T follicular helper cell (primary cell): ENCODE measurements at places on chromosomes 16 and 17.
A peak's percentile ranks its signal among the peaks of the same experiment; 100 is the strongest.

DNA sequence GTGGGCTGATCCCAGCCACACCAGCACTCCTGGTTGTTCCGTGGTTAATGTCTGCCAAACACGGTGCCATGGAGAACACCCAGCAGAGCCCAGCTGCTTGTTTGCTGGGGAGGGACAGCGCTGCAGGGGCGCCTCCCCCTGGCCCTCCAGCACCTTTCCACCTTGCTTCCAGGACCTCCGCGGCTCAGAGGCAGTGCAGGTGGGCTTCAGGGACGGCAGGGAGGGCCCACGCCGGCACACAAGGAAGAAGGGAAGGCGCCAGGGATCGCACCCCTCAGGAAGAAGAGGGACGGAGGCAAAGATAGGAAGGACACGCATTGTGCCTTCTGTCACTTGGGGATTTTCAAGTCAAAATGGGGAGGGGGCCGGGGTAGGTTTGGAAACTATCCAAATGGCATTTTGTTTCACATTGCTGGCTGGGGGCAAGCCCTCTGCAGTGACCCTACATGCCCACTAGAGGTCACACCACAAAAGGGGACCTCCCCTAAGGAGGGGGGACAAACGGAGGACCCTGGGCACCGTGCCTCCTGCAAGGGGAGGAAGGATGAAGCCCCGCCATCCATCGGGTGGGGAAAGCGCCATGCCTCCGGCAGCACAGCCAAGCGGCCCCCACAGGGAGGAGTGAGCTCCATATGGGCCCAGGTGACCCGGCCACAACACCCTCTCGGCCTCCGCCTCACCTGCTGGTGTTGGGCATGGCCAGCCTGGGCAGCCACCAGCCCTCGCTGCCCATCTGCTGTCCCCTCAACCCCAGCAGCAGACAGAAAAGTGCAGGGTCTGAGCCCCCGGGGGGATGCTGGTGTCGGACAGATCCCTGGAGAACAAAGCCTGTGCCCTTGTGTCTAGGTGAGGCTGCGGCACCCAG, 7.5 kb upstream of the C16orf95 start:
- peak; percentile 25 for DNase-seq

DNA sequence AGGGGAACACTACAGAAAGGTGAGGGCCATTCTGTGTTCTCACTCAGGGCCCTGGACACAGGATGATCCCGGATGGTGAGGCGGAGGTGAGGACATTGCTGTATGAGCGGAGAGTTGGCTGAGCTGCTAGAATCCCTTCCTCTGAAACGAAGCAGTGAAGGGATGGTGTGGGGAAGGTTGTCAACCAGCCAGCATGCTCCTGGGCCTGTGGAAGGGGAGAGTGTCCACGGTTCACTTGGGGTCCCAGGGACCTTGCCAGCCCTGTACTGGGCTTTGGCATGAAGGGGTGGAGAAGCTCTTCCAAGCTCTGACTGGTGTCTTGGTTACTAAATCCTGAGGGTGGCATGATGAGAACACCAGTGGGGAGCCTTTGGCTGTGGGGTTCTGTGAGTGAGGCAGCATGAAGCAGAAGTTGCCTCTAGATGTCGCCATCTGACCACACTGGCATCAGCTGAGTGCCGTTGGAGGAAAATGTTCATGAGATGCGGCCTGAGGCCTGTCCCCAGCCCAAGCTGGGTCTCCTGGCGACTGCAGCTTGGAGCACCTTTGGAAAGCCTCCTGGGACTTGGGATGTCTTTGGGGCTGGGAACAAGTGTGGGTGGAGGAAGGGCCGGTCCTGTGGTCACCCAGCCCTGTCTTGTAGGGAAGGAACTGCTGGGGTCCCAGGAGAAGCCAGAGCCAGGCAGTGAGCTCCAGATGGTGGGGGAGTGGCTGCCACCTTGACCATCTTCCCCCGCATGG, 14.8 kb downstream of the PDP2 start:
- DNase-seq = peak; percentile 26

DNA sequence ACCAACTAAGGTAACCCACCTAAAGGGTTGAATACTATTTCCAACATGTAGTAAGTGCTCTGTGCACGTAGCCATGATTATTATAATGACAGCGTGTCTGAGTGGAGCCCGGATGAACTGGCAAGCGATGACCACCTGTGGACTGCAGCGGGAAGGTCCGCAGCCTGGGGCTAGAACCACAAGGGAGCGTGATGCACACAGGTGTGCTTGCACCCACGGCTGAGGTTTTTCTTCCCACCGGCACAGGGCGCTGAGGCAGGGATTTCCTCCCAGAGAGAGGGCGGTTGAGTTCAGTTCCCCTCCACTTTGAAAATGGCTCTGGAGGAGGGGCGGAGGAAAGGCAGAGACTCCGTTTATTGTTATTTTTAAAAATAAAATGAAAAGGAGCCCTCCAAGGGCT, 221.7 kb upstream of the HSBP1 start:
- DNase-seq = no peak

DNA sequence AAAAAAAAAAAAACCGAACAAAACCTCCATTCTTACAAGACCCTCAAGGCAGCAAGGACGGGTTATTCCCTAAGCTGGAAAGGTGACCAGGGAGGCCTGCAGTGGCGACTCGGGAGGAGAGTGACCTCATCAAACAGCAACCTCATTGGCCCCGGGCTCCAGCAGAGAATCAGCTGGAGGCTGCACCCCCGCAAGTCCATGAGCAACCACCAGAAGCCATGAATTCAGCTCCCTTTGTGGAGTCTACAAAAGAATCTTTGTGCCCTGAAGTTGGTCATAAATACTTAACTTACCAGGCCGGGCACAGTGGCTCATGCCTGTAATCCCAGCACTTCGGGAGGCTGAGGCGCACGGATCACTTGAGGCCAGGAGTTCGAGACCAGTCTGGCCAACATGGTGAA, 80.9 kb upstream of the CREBBP start:
- DNase-seq = no peak

- no peak for DNase-seq
Measured at GRCh38 chr17:44880062-44880461, 19.2 kb downstream of the EFTUD2 start.

DNA sequence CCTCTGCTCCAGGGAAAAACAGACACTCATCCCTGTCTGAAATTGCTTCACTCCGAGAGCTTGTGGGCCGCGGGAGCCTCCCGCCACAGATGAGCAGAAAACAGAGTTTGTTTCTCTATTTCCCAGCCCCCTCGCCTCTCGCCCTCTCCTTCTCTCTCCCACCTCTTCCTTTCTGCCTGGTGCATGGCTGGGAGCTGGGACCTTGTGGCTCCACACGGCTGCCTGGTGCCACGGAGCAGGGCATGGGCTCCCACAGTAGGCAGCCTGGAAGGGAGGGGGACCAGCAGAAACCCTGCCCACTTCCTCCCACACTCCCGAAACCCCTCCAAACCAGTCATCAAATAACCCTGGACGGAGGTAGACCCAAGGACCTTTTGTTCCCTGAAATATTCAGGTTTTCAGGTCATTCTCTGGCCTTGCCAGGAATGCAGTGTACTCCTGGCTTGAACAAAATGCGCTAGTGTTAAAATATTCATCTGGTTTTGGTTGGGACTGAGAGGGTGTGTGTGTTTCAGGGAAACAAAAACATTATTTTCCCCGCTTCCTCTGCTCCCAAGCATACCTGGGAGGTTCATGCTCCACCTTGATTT, 204.9 kb downstream of the C16orf78 start:
- DNase-seq = no peak

DNA sequence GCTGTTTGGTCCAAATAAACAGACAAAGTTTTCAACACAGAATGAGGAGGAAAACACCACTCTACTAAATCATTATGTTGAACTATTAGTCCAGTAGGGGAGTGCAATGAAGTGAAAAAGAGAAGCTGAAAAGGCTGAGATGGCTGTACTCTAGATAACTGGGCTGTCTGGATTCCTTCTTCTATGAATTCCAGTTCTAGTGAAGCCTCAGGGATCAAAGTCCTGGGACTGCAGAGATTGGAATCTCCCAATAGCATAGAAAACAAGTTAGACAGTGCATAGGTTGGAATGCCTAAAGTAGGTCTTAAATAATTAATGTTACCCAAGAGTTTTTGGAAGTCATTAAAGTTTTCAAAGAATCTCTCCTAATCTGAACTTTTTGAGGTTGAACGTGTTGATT, 59.9 kb downstream of the LGALS9 start:
- no peak for DNase-seq

- DNase-seq = no peak
Measured at GRCh38 chr17:8131844-8132441, 8.0 kb upstream of the HES7 start.

GRCh38 chr17:83117583-83117982, 38.2 kb downstream of the METRNL start:
- no peak for DNase-seq

DNA sequence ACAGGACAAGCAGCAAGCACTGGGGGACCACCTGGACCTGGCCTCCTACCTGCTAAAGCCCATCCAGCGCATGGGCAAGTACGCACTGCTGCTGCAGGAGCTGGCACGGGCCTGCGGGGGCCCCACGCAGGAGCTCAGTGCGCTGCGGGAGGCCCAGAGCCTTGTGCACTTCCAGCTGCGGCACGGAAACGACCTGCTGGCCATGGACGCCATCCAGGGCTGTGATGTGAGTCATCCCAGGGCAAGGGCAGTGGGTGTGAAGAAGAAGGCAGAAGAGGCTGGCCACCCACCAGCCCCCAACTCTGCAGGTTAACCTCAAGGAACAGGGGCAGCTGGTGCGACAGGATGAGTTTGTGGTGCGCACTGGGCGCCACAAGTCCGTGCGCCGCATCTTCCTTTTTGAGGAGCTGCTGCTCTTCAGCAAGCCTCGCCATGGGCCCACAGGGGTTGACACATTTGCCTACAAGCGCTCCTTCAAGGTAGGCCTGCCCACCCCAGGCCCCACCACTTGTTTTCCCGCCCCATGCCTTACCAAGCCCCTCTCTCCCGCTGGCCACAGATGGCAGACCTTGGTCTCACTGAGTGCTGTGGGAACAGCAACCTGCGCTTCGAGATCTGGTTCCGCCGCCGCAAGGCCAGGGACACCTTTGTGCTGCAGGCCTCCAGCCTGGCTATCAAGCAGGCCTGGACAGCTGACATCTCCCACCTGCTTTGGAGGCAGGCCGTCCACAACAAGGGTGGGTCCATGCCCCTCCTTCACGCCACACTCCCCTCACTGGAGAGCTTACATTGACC, 7.3 kb downstream of the PLEKHG4 start:
- no peak for DNase-seq

DNA sequence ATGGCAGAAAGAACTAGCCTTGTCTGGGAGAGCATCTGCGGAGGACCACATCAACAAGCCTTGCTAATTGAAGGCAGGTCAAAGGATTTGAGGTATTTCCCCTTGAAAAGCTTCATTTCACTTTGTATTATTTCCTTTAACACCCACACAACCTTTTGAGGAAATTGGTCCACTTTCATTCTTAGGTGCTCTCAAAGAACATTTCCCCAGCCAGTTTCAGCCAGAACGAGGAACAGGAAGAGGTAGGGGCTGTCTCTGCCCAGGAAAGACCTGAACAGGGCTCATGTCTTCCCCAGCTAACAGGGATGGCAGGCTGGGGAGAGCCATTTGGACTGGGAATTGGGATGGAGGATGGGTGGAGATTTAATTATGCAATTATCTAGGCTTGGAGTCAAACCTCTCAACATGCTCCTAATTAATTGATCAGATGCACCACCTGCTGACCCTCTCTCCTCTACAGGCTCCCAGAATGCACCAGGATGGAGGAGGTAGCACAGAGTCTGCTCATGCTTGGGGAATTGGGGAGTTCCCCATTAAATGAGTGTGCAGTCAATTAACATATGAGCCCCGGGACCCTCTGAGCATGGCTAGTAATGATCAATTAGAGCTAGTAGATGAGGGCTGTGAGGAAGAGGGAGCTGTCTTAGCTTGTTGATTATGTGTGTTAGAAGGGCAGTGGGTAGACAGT, 84.6 kb downstream of the GP2 start:
- no peak for DNase-seq

- DNase-seq = no peak
Measured at GRCh38 chr16:73543970-73544599, 496.2 kb upstream of the ZFHX3 start.

DNA sequence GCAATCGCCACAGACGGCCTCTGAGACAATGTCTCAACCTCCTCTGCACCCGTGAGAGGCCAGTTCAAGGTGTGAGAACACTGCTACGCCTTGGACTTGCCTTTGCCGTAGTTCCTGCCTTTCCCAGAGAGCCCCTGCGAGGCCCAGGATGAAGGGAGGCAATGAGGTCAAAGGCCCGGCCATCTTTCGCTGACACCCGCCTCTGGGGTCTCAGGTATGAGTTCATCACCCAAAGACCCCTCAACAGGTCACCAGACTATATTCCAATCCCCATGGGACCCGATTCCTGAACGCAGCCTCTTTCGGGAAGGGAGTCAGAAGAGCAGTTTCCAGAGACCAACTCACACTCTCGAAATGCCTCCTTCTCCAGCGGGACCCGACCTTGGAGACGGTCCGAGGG, 573.5 kb downstream of the KCNJ18 start:
- no peak for DNase-seq

- no peak for DNase-seq
Measured at GRCh38 chr16:27764427-27764826, 214.5 kb downstream of the KATNIP start.

- no peak for DNase-seq
Measured at GRCh38 chr17:50547736-50548083, 736 bp downstream of the SPATA20 start.

DNA sequence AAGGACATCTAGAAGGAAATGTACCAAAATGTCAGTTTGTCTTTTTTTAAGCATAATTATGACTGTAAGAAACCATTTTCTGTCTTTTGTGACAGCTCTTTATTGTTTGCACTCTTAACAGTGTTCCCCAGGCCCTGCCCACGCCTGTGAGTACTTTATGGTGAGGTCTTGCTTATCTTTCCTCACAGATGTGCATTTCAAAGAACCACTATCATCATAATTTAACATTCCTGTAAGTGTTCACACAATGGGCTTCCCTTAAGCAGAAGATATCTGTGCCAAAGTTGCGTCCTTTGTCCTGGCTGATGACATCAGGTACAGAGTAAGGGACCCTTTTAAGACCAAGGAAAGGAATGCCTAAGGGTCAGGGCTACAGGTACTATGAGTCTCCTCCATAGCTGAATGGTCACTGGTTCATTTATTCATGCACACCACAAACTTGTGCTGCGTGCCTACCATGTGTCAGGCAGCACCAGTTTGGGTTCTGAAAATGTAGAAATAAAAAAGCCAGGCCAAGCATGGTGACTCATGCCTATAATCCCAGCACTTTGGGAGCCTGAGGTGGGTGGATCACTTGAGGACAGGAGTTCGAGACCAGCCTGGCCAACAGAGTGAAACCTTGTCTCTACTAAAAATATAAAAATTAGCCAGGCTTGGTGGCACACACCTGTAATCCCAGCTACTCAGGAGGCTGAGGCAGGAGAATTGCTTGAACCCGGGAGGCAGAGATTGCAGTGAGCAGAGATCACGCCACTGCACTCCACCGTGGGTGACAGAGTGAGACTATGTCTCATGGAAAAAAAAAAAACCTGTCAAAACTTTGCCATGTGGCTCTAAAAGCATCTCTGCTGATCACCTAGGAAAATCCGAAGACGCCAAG, 55.4 kb upstream of the NLK start:
- DNase-seq = no peak

GRCh38 chr16:71328151-71328550, 30.4 kb upstream of the CALB2 start:
- no peak for DNase-seq

DNA sequence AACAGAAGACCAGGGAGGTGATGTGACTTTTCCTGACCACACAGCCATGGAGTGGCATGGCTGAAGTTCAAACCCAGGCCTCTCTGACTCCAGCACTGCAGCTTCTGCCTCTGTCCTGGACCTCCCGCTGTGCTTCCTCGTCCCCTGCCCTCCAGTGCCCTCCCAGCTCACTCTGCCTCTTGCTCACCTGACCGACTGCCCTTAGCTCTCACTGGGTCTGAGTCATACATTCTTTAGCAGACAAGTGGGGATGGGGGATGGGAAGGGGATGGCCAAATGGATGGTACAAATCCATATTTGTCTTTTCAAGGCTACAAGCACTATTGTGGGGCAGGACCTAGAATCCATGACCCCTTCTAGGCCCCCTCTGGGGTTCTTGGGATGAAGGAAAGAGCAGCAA, 33.0 kb downstream of the PITPNM3 start:
- DNase-seq = no peak
